ENCODE measurements at places on chromosomes 2 and 18.

GRCh38 chr18:38902796-38903195, 1337.2 kb upstream of the CELF4 start:
- DNase-seq: no peak

- no peak for DNase-seq
Measured at GRCh38 chr2:88053934-88054781, 1.4 kb downstream of the KRCC1 start.

GRCh38 chr18:75339936-75340605, 87.4 kb downstream of the SMIM21 start:
- DNase-seq: no peak

DNA sequence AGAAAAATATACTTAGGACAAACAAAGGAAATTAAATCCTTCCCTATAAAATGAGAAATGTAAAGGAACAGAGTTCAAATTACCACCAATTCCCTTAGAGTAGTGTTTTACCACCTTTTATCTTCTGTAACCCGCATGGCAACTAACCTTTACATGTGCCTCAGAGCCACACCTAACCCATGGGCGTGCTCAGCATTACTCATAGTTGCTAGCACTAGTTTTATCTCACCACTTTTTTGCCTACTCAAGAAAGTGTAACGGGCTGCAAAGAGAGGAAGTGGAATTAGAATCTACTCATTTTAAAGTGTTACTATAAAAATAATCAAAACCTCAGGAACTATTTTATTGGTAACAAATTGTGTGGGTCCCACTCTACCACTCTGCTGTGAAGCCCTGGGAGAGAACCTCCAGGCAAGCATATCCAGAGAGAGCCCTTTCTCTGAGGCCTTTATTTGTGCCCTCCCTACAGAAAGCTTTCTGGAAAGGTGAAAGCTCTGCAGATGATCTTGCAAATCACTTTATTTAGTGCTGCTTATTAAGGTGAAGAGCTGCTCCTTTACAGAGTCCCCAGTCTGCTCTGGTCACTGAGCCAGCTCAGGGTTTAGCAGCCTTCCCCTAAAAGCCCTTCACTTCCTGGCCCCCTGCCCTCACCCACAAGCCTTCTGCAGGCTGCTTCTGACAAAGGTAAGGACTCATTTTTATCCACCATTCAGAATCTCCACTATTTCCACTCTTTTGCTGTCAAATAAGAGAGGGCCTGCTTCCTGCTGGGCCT, 98.8 kb downstream of the TRABD2A start:
- peak; percentile 34 for DNase-seq

- no peak for DNase-seq
Measured at GRCh38 chr18:61360404-61361383, 27.5 kb downstream of the CDH20 start.

- DNase-seq: no peak
Measured at GRCh38 chr18:59769129-59769865, 72.1 kb upstream of the CCBE1 start.

DNA sequence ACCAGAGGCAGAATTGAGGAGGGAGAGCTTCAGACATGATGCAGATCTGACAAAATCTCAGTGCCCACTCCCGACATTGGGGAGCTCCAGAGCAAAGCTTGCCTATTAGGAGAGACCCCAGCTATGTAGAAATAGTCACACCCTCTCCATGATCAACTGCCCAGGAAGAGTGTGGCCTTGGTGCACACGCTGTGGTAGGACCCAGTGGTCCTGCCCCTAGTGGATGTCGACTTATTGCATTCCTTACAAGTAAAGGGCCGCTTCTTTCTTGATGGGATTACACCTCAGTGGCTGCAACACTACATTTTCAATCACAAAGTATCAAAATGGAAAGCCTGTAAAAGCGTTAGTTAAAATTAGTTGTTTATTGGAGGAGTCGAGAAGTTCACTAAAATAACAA, 64.2 kb downstream of the VRK2 start:
- DNase-seq: no peak

DNA sequence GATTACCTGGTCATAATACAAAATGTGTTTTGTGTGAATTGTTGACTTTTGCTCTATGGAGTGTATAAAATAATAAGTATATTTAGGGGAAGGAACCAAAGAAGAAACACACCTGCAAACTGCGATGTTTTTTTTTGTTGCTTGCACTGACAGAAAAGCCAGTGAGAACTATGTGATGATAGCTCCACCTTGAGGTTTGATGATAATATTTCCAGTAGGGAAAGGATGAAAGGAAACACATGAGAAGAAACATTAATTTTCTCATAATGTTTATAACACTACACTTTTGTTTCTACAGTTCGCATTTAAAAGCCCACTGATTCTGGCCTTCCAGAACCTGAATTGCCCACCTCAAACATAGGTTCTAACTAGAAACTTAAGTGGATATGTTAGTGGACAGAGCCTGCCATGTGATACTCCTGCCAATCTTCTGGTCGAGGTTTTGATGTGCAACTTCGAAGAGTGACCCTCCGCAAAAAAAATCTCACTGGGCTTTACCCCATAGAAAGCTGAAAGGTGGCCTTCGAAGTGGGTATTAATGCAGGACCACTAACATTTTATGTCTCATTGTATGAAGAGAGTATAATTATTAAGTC, 476.4 kb upstream of the SPHKAP start:
- no peak for DNase-seq

- no peak for DNase-seq
Measured at GRCh38 chr2:186617148-186617547, 27.3 kb downstream of the ITGAV start.

DNA sequence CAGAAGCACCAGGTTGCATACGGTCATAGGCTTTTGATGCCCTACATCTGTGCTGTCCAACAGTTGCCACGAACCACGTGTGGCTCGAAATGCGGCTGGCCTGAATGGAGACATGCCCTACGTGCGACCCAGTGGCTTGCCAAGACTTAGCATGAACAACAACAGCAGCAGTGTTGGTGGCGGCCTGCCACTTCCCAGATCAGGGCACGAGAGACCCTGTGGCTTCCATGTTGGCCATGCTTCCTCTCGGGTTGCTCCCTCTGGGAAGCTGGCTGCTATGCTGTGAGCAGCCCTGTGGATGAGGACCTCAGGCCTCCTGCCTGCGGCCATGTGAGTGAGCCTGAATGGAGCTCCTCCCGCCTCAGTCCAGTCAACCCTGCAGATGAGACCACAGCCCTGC, 212.3 kb downstream of the HDAC4 start:
- no peak for DNase-seq

- no peak for DNase-seq
Measured at GRCh38 chr2:95347681-95348608, 50.8 kb downstream of the KCNIP3 start.

GRCh38 chr2:74424139-74424992, 2.8 kb downstream of the WDR54 start:
- DNase-seq: no peak

DNA sequence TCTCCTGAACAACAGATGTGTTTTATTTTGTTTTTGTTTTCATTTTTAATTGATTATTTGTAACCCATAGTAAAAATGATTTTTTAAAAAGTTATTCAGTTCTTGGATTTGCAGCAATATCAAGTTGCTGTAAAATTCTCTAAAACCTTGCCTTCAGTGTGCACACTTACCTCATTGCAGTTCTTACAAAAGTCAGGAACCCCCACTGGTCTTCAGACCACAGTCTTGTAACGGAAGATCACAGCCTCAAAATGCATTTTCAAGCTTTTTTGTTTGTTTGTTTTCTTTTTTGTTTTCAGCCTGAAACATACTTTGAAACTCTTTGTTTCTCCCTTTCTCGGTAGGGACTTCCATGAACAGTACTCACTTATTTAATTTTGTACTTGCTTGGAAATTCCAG, 1012.8 kb upstream of the GYPC start:
- DNase-seq: no peak

DNA sequence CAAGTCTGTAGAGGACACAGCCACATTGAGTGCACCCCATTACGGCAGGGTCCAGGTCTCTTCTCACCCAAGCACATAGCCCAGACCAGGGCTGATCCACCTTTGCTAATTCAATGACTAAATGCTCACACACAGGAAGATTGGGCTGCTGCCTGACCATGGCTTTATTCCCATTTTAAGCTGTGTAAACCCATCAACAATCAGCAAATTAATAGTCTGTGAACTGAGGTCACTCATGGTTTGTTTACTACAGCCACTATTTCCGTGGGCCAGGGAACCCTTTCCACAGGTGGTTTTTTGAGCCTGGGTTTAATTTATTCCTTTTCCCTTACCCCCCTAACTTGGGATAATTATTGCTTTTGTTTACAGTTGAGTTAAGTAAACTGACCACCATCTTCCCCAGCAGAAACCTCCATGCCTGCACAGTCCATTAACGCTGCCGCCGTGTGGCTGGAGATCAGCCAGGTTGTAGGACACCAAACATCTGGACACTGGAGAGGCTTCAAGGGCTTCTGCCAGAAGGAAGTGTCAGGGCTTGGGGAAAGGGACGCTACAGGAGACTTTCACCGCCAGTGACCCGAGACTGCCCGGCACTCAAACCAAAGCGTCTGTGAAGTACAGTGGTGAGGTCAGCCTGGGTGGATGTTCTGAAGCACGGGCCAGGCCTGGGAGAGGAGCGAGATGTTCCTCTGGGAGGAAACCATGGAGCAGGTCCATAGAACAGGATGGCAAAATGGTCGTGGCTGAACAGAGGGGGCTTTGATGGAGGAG, 282.9 kb downstream of the DYSF start:
- DNase-seq: no peak

DNA sequence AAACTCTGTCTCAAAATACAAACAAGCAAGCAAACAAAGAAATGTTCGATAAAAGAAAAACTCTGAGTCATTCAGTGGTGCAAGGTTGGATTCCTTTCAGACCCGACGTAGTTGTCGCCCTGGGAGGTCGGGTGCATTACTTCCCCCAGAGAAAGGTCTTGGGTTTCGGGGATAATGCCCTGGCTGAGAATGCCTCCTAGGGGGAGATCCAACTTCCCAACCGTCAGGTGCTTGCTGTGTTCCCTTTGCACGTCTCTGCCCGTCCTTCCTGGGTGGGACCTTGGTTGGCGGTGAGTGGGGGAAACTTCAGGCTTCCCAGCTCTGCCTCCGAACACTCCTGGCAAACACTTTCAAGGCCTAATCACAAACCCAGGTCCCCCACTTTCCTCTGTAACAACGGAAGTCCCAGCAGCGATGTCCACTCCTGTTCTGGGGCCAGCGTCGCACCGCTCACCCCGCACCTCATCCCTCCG, 609 bp downstream of the TPGS2 start:
- no peak for DNase-seq

- no peak for DNase-seq
Measured at GRCh38 chr2:234806818-234807217, 145.0 kb upstream of the SH3BP4 start.

- no peak for DNase-seq
Measured at GRCh38 chr2:55302241-55302640, 33.2 kb upstream of the MTIF2 start.

DNA sequence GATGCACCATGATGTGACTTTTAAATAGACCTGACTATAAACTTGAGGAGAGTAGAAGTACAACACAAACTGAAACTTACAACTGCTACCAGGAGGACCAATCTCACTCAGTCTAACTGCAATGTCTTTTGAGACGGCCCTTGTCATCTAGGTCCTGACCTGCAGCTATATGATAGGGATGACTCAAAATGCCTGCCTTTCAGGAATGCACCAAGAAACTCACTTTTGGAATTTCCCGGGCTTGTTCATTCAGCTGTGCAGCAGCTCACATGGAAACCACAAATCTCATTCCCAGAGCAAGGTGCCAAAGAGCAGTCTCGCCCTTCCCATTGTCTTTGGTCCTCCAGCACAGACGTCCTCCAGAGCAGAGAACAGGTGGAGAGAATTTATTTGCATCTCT, 113.7 kb downstream of the SPOPL start:
- DNase-seq: no peak

- DNase-seq: no peak
Measured at GRCh38 chr2:29615183-29615582, 306.2 kb downstream of the ALK start.

DNA sequence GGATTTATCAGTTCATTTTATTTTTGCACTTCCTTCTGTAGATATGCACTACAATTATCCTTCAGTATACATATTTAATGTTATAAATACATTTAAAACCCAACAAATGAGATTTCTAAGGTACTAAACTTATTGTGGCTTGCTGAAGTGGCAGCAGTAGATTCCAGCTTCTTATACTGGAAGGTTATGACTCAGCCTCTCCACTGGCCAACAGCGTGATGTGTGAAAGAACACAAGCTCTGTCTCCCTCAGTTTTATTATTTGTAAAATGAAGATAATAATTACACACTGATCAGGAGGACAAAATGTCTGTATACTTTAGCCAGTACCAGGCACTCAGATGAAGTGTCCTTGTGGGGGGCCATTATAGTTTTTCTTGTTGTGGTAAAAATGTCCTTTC, 1147.1 kb downstream of the CNTNAP5 start:
- no peak for DNase-seq

DNA sequence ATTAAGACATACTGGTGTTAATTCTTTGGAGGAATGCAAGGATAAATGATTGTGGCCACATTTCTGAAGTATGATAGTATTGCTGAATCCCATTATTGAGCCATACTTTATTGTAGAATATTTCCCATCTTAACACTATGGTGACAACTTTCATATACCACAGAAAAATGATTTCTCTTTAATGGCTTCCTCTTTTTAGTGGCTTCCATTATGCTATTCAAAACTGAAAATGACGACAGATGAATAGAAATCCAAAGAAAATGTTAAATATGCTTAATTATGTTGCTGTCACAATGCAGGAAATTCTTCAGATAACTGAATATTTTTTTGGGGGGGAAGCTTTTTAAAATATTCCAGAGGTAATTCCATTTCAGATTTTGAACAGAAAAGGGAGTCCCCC, 88.9 kb upstream of the TMEM200C start:
- no peak for DNase-seq

- DNase-seq: no peak
Measured at GRCh38 chr2:10325278-10326145, 22.8 kb downstream of the HPCAL1 start.

- no peak for DNase-seq
Measured at GRCh38 chr2:201500534-201500933, 49.0 kb downstream of the STRADB start.

DNA sequence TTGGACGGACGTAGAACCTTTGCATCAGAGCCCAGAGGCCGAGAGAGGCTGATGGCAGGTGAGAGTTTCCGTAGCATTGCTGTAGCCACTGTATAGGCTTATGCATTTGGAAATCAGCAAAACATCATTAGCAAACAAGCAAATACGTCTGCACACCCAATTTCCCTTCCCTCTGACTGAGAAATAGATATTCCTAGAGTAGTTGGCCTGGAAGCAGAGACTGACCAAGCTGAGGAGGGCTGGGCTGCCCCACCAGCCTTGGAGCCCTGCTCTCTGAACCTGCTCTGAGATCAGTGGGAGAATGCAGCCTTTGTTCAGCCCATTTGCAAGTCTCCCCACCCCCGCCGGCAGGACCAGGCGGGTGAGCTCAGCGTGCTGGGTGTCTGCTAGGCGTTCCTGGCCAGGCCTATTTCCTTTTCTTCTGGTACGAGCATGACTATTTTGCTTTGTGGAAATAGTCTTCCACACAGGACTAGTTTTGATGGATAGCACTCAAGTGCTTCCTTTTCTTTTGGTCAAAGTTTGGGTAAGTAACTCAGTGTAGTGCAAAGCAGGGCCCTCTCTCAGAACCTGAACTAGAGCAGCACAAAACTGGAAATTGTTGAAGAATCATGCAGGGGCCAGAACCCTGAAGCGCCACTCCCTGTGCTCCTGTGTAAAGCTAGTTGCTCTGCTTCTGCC, 21.9 kb upstream of the RNF149 start:
- DNase-seq: peak; percentile 31
